Spleen (tissue), 13 donors: ENCODE measurements at places on chromosomes 2 and 18. TPM values are rescaled to one million over a fixed set of nuclear protein-coding genes. Genes with fewer than 3 reads are reported as not detected.

GRCh38 chr2:173028141-173028540 is 47.5 kb upstream of the MAP3K20 start:
- H3K27ac ChIP-seq, result no peak overlapping the region
- no peaks in the 10 kb centered on the region for H3K4me1 ChIP-seq
- no peaks in the 10 kb centered on the region for H3K27me3 ChIP-seq
- H3K4me3 ChIP-seq, result no peak overlapping the region

GRCh38 chr2:29601321-29601720 is 320.1 kb downstream of the ALK start:
- DNase-seq, result no peak
- H3K4me3 ChIP-seq, result no peak overlapping the region
- no peak overlapping the region for H3K27ac ChIP-seq
- no peaks in the 10 kb centered on the region for H3K27me3 ChIP-seq
- H3K36me3 ChIP-seq, result no peaks in the 10 kb centered on the region

DNA sequence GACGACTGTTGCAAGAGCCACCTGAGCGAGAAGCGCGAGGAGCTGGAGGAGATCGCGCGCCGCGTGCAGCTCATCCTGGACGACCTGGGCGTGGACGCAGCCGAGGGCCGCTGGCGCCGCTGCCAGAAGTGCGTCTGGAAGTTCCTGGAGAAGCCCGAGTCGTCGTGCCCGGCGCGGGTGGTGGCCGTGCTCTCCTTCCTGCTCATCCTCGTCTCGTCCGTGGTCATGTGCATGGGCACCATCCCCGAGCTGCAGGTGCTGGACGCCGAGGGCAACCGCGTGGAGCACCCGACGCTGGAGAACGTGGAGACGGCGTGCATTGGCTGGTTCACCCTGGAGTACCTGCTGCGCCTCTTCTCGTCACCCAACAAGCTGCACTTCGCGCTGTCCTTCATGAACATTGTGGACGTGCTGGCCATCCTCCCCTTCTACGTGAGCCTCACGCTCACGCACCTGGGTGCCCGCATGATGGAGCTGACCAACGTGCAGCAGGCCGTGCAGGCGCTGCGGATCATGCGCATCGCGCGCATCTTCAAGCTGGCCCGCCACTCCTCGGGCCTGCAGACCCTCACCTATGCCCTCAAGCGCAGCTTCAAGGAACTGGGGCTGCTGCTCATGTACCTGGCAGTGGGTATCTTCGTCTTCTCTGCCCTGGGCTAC is 1.2 kb downstream of the KCNF1 start:
- DNase-seq, result peak; percentile 67
- no peak overlapping the region for H3K27ac ChIP-seq
- H3K4me3 ChIP-seq, result no peak overlapping the region
- H3K27me3 ChIP-seq, result peaks cover 5% of the 10 kb centered on the region

DNA sequence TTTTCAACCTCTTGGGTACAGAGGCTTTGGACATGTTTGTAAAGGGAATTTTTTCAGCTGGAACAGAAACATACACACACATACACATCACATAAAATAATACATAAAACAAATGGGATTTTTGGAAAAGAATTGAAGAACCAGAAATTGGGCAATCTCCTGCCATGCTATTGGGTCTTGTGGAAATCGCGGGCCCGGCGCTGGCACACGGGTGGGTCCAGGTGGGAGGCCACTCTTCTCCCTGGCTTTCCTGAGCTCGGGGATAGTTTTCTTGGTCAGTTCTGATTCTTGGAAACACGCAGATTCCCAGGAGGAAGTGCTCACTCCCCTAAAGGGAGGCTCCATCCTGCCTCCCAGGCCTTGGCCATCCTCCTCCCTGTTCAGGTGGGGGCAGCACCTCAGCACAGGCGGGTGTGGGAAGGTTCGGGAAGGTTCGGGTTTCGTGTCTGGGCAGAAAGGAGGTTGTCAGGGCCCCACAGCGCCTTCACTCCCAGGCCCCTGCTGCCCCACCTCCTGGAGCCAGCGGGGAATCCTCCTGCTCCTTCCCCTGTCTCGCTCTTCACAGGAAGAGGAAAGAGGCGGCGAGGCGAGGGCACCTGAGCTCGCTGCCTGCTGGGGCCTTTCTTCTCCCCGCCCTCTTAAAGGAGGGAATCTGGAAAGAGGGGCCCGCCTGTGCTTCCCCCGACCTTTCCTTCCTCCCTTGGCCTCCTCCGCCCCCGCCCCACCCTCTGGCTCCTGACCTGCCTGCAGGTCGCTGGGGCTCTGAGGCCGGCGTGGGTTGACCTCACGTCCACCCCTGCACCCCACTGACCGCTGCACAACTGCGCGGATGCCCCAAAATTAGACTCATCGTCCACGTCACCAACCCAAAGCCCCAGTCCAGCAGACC is 97.8 kb upstream of the PXDN start:
- no peaks in the 10 kb centered on the region for H3K4me1 ChIP-seq
- H3K36me3 ChIP-seq, result no peaks in the 10 kb centered on the region
- H3K27me3 ChIP-seq, result no peaks in the 10 kb centered on the region
- H3K27ac ChIP-seq, result no peak overlapping the region
- DNase-seq, result no peak

Gene RGPD4
- not detected for polyA plus RNA-seq
